ENCODE measurements at places on chromosomes 11 and 22. TPM values are rescaled to one million over a fixed set of nuclear protein-coding genes. Genes with fewer than 3 reads are reported as not detected.

Gene MIAT
- total RNA-seq, result 0.02 TPM

Gene PVALB
- not detected for total RNA-seq

Gene MPPED2
- total RNA-seq, result 4.4 TPM

Gene SLC22A9
- 0.09 TPM for total RNA-seq

Gene PKNOX2
- total RNA-seq, result 3.7 TPM

Gene NRXN2
- total RNA-seq, result 0.15 TPM

Gene TRIM49D1
- not detected for total RNA-seq

- peak; percentile 40 for DNase-seq
Measured at GRCh38 chr11:406796-407650, 7.8 kb downstream of the SIGIRR start.

DNA sequence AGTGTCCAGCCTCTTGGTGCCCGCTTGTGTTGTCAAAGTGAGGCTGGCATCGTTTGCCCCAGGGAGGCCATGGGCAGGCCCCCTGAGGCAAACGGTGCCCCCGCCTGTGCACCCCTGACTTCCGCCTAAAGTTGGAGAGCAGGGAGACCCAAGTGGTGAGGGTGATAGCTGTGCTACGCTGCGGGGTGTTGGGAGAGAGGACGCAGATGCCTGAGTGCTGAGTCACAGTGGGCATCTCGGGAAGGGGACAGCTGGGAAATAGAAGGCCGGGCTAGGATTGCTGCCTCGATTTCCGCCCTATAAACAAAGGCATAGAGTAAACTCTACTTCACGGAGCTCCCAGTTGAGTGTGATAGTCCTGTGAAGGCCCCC, 5.8 kb downstream of the GRIK4 start:
- DNase-seq, result no peak

- DNase-seq, result no peak
Measured at GRCh38 chr11:88709567-88709966, 356.2 kb downstream of the GRM5 start.

- no peak for DNase-seq
Measured at GRCh38 chr11:86301742-86302091, 323 bp upstream of the HIKESHI start.

DNA sequence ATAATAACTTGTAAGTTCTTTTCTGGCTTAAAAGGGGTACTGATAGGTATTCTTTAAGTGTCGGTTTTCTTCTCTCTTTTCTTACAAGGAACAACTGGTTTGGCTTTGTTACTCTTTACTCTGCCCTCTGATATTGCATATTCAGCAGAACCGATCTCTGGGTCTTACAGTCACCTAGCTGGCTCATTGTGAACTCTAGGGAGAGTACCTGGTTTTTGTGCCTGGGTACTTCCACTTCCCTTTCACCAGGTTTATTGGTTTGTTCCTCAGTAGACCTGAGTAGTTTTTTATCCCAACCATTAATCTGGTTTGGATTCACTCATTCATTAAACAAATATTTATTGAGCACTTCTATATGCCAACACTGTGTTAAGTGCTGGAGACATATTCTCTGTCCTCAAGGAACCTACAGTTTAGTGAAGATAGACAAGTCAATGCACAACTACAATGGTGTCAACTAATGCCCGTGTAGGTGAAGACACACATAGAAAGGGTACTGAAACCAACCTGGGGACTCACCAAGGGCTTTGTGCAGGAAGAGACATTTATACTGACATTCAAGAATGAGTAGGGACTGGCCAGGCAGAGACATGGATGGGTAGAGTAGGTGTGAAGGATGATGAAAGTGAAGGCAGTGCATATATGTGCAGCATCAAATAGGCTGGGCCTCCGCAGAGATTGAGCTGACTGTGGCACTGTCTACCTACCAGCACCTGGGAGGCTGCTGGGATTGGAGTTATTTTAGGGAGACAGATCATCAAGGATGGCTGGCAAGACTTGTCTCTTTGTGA, 348.8 kb upstream of the C11orf87 start:
- no peak for DNase-seq

DNA sequence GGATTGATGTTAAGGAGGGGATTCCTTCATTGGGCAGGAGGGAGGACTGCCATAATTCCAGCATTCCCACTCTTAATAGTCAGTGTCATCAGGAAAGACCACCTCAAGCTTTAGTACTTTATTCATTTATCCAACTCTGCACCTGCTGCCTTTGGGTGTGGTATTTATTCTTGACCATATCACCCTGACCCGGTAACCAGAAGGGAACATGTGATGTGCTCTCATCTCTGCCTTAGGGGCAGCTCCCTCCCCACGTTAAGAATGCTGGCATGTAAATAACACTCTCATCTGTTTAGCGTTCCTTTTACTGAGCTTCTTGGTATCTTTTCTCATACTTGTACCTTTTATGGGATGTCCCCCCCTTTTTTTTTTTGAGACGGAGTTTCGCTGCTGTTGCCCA, 7.7 kb downstream of the CAT start:
- DNase-seq, result no peak

- no peak for DNase-seq
Measured at GRCh38 chr11:19828382-19829108, 115.9 kb downstream of the NAV2 start.

DNA sequence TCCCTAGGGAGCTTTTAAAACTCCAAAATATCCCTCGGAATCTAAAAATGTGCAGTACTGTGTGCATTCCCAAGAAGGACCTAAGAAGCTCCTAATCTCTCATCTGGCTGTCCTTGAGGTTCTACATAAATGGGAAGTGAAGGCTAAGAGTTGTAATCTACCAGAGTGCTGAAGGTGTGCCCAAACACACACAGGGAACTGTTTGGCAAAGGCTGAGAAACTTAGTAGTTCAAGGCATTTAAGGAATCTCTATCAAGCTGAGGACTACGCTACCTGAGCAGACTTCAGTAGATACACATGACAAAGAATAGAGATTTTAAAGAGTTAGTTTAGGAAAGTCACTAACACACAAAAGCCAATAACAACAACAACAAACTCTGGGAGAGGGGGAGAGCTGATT, 71.1 kb downstream of the TTC28 start:
- DNase-seq, result no peak

- DNase-seq, result no peak
Measured at GRCh38 chr11:60838132-60838531, 3.8 kb upstream of the CCDC86 start.

GRCh38 chr22:49402169-49402568, 425.5 kb downstream of the BRD1 start:
- no peak for DNase-seq

GRCh38 chr22:30396871-30397655, at the start of gene SEC14L2:
TSS of gene SEC14L2 (plus strand) at chr22:30397018. CDS start at chr22:30397117, 99 bp downstream.
- DNase-seq, result peak; percentile 41
